Activated naive CD8-positive, alpha-beta T cell treated with anti-CD3 and anti-CD28 coated beads for 36 hours (primary cell): ENCODE measurements at places on chromosomes 3 and 15.

DNA sequence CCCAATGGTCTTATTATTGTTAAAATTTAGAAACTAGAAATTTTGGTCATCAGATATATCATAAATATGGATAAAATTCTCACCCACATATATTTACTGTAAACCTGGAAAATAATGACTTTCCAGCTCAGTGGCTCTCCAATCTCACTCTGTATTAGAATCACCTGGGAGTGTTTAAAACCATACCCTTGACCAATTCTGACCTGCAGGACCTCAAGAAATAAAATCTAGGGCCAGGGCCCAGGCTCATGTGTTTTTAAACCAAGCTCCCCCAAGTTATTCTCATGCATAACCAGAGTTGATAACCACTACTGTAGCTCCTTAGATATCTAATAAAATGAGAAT is 372.1 kb downstream of the SHQ1 start:
- no peak for DNase-seq

- peak; percentile 57 for DNase-seq
Observed at GRCh38 chr3:123586131-123586530, 1.3 kb upstream of the HACD2 start.

DNA sequence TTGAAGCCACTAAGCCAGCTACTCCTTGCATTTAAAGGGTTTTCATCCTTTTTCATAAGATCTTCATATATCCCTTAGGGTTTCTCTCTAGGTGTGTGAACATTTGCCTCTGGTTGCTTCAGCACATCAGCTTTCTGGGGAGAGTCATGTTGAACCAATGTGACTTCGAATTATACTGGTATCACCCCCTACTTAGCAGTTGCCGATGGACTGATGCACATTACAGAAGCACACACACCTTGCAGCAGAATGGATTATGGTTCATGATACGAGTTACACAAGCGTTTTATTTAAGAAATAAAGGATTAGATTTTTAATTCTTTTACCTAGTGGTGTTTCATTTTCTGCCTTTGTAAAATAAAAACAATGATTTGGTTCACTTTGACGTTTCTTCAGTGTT is 39.6 kb downstream of the FBXO22 start:
- no peak for DNase-seq

- DNase-seq: no peak
Observed at GRCh38 chr15:51935466-51936104, 36.0 kb downstream of the LEO1 start.

GRCh38 chr15:80404057-80404760 is at the start of gene ARNT2:
Gene ARNT2 (plus strand): TSS chr15:80404382. CDS start chr15:80404516, 134 bp downstream.
- no peak for DNase-seq
